AG08396 (cell line): ENCODE measurements at places on chromosomes 7 and 10.
A peak's percentile ranks its signal among the peaks of the same experiment; 100 is the strongest.

DNA sequence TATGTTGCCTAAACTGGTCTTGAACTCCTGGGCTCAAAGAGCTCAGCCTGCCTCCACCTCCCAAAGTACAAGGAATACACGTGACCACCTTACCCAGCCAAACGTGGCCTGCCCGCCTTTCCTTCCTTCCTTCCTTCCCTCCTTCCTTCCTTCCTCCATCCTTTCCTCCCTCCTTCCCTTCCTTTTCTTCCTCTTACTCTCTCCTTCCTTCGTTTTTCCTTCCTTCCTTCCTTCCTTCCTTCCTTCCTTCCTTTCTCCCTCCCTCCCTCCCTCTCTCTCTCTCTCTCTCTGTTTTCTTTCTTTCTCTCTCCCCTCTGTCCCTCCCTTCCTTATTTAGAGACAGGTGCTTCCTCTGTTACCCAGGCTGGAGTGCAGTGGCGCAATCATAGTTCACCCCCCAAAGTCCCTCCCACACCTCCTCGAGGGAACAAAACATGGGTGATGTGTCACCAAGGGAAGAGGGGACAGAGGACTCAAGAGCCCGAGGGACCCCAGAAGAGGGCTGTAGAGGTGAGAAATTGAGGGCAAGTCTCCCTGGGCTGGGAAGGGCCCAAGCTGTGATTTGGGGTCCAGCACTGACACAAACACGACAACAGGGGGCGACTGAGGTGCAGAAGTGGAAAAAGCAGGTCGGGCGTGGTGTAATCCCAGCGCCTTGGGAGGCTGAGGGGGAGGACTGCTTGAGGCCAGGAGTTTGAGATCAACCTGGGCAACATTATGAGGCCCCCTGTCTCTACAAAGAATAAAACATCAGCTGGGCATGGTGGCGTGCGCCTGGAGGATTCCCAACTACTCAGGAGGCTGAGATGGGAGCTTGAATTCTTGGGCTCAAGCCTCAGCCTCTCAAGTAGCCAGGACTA, 28.1 kb downstream of the EPHB4 start:
- peak; percentile 63 for DNase-seq

GRCh38 chr7:40356871-40357709, 222.3 kb downstream of the SUGCT start:
- DNase-seq: no peak

DNA sequence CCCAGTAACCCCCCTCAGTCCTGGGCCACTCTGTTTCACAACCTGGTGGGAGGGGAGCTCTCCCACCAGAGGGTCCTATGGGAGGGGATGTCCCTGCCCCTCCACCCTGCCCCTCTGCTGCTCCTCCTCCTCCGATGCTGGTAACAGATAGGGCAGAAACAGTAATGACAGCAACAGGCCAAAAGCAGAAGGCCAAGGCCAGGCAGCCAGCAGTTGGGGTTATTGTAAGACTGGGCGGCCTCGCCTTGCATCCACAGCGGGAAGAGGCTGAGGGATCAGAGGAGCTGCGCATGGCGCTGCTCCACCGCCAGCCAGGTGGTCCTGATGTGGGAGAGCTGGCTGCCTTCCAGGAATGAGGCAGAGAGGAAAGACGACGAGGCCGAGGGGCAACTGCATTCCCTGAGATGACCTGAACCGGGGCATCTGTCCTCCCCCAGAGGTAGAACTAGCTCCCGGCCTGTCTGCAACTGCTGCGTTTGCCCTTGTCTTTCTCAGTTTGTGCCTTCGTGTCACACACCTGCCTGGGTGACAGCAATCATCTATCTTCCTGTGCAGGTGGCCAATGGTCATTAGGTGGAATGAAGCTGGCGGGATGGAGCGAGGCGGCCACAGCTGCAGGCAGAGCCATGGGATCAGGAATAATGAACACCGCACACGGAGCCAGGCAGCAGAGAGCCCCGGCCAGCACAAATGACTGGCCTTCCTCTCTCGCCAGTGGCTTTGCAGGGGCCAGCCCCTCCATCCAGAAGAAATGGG, 54.0 kb upstream of the CACUL1 start:
- no peak for DNase-seq

DNA sequence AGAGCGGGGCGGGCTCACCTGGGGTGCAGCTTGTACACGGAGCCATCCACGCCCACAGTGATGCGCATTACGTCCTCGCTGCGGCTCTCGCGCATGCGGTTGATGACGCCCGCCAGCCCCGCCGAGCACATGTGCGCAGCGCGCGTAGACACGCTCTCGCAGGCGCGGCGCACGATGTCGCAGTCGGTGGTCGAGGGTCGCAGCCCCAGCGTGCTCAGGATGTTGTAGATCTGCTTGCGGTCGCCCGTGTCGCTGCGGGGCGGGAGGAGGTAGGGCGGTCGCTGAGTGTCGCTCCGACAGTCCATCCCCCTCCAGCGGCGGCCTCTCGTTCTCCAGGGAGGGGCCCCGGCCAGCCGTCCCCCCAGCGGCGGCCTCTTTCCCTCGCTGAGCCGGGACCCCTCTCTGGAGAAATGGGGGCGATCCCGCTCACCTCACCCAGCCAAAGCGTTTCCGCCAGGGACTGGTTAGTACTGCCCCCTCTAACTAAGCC, 4.4 kb upstream of the MYL7 start:
- DNase-seq: no peak

DNA sequence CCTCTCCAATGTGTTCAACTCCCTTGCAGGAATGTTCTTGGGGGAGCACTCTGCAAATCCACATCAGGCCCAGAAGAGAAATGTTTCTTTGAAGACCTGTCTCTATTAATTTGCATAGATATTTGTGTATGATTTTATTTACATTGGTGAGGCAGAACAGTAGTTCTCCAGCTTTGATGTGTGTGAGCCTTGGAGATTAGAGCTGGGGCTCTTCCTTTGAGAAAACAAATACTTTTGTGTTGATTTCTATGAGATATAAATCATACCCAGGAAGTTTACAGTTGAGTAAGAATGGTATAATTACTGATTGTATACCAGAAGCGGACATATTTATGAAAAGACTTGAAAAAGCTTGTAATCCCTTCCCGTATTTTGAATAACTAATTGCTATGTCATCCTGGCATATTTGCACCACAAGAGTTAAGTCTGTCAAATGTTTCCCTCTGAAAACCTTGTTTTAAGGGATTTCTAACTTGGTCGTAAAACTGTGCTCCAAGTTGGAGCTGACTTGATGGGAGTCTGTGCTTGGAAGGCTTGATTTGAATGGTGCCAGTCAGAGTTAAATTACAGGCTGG, 468.5 kb downstream of the LRMDA start:
- DNase-seq: no peak

DNA sequence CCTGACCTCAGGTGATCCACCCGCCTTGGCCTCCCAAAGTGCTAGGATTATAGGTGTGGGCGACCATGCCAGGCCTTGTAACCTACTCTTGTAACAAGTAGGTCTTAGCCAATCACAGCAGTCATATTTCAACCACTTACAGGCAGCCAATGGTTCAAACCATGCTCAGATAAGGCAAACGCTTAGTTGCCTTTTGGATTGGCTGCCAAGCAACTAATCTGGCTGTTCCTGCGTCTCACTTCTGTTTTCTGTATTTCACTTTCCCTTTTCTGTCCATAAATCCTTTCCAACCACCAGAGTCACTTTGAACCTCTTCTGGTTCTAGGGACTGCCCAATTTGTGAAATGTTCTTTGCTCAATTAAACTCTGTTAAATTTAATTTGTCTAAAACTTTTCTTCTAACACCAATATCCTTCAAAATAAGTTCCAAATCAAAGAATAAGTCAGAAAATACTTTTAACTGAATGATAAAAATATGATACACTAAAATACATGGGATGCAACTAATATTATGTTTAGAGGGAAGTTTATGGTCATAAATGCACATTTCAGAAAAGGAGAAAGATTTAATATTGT, 19.1 kb upstream of the PRF1 start:
- no peak for DNase-seq

GRCh38 chr7:87944547-87944946, 10.5 kb downstream of the ADAM22 start:
- DNase-seq: no peak
